Cortex of kidney (tissue), 1 donor: ENCODE measurements at places on chromosomes 5 and 9.

DNA sequence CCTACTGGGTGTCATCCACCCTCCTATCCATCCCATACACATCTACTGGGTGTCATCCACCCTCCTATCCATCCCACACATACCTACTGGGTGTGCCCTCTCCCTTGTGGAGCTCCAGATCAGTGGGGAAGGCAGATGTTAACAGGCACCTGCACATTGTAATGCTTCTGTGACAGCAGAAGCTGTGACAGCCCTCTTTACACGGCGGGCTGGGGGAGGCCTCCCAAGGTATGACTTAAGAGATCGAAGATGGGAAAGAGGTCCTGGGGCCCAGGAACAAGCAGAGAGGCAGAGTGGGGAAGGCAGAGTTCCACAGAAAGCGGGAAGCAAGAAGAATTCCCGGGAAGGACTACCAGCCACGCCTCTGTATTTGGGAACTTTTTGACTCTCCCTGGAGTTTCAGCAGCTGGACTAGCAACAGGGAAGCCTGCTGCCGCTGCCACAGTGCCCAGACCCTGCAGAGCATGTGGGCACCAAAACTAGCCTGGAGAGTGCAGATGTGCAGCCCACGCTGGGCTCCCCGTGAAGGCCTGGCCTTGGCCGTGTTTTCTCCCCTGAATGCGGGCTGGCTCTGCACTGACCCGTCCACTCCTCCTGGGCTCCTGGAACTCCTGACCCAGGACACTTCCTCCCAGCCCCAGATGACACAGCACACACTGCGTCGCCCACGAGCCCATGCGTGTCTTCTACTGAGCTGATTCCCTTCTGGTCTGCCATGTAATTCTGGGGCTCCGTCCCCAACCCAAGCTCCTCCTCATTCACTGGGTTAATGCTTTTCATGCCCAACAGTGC lies 9.3 kb downstream of the TOR1A start:
- DNase-seq: no peak

DNA sequence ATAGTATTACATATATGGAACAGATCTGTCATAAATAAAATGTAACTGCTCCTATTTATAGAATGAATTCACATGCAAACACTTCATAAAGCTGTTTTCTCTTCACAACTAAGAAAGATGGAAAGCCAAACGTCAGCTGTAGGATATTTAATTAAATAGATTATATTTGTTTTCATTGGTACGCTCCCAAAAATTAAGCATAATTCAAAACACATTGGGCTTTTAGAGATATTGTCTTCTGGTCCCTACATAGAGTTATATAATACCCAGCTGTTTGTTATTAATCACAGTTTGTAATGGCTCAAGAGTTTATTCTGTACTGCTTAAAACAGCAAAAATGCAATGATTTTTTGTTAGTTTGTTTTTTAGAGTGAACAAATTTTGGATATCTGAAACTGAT lies 61.2 kb downstream of the MRPS30 start:
- no peak for DNase-seq

DNA sequence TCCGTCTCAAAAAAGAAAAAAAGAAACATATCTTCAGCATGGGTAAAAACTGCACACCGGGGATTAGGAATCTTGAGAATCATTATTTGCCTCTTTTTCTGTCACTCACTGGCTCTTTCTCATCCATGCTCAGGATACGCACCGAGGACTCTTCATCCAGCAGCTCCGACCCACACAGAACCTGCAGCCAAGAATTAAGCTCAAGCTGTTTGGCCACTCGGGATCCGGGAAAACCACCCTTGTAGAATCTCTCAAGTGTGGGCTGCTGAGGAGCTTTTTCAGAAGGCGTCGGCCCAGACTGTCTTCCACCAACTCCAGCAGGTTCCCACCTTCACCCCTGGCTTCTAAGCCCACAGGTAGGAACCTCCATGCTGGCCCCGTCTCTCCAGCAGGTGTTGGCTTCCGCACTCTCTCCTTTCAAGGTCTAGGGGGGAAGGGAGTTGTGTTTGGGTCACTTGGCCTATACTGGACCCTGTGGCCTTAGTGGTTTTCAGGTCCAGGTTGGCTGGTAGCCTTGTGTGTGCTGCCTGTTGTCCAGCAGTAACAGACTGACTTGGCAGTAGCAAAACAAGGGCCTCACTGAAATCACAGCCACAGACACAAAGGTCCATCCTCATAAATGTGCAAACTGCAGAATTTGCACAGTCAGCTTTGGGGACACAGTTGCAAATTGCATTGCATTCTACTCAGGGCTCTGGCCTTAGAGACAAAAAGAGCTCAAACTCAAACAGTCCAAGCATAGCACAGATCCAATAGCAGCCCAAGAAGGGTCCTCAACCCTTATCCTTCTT lies 44.5 kb upstream of the CTSL start:
- no peak for DNase-seq

- no peak for DNase-seq
These were observed 247.0 kb upstream of the MEF2C start for GRCh38 chr5:89129941-89130340.

DNA sequence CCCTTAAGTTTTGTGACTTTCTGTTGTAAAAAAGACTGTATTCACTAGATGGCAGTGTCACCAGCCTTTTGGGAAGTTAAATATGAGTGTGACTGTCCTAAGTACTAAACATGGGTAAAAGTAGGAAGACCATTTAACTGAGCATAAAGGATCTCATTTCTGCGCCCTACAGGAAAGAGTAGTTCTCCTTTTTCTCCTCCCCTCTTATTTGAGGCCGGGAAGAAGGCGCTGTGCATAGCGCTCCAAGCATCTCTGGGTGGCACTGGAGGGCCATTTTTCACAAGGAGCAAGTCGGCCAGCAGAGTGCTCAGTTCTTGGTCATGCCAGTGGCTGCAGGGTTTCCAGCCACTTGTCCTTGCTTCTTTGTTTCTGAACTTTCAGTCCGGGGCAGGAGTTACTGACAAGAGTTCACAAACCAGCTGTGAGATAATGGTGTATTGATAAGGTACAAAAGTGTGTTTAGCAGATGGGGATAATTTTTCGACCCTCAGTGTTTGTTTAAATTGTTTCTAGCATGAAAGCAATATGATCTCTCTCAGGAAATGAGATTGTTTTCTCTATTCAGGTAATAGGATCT lies 227.6 kb upstream of the DMRT1 start:
- DNase-seq: no peak

DNA sequence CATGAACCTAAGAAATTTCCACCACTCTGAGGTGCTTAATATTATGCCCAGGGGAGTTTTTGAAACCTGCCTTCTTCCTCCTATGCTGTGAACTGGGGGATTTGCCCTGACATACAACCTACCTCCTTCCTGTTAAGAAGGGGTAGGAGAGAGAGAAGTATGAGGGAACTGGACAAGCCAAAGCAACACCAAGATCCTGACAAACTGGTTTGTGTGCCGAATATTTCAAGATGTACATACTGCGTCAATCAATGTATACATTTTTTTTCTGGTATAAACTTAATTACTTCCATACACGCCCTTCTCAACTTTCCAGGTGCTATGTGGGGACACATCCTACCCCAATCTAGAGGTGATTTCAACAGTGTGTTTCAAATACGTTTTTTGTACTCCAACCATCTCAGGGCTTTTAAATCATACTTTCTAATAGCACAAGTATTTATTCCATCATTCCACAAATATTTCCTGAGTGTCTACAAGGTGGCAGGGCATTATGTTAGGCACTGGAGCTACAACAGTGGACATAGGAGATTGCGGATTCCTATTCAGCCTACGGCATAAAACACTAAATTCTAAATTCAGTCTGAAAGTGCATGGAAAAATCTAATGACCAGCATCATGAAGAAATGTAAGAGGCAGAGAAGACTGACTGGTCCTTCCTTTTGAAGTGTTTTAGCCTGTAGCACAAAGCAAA lies 70.1 kb upstream of the IFNK start:
- DNase-seq: no peak

- no peak for DNase-seq
These were observed 31.3 kb downstream of the LHX6 start for GRCh38 chr9:122197426-122197825.

- DNase-seq: no peak
These were observed 141.7 kb downstream of the SYK start for GRCh38 chr9:90943341-90943740.

- DNase-seq: no peak
These were observed 58.2 kb downstream of the CHSY3 start for GRCh38 chr5:129962506-129962905.

DNA sequence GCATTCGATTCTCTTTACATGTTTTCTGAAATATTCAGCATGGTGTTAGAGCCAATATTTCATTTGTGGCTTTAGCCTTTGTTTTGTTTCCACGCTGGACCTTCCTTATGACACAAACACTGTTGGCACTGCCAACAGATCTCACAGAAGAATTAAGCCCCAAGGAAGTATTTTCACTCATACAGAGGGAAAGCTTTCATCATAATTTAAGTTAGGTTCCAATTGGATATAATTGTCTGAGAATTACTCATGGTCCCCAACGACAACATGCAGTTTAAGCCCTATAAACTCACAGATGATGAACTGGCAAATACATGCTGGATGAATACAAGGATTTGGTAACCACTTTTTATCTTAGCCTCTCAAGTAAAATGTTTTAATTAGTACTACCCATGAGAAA lies 259.5 kb downstream of the EBF1 start:
- no peak for DNase-seq

DNA sequence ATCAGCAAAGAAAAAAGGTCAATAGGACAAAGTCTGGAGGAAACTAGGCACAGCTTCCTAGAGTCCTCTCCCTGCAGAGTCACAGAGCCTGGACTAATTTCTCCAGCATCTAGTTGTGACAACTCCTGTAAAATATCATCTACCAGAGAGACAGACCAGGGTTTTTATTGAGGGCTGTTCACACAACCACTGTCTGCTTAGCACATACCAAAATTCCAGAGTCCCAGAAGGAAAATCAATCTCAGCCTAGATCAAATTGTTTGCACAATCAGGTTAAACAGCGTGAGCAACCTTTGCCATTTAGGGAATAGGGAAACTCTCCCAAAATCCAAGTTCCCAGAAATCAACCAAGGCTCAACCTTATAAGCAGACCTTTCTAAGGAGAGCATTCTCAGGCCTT lies 190.3 kb downstream of the SYK start:
- no peak for DNase-seq

- no peak for DNase-seq
These were observed 4.6 kb upstream of the CTNNA1 start for GRCh38 chr5:138748630-138749081.

DNA sequence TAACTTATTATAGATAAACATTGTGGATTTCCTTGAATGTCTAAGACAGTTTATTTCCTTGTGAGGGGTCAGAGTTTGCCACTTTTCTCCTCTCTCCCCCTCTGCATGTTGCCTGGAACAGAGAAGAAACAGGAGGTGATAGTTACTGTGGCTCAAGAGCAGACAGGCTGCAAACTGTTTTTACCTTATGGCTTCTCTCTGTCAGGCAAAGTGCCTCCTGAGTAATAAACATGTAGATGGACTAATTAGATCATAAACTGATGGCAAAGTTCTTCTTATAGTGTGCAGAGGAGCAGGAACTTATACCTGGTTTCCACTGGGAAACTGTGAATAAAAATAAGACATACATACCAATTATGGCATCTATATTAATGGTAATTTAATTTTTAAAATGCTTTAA lies 133.1 kb upstream of the CDH12 start:
- DNase-seq: no peak

GRCh38 chr5:57002959-57003485 lies 51.1 kb upstream of the MIER3 start:
- no peak for DNase-seq

- no peak for DNase-seq
These were observed 47.7 kb upstream of the ATP10B start for GRCh38 chr5:160899735-160900134.

- no peak for DNase-seq
These were observed 103.1 kb downstream of the MTREX start for GRCh38 chr5:55410845-55411244.

GRCh38 chr5:32207355-32207634 lies 33.2 kb upstream of the GOLPH3 start:
- no peak for DNase-seq

DNA sequence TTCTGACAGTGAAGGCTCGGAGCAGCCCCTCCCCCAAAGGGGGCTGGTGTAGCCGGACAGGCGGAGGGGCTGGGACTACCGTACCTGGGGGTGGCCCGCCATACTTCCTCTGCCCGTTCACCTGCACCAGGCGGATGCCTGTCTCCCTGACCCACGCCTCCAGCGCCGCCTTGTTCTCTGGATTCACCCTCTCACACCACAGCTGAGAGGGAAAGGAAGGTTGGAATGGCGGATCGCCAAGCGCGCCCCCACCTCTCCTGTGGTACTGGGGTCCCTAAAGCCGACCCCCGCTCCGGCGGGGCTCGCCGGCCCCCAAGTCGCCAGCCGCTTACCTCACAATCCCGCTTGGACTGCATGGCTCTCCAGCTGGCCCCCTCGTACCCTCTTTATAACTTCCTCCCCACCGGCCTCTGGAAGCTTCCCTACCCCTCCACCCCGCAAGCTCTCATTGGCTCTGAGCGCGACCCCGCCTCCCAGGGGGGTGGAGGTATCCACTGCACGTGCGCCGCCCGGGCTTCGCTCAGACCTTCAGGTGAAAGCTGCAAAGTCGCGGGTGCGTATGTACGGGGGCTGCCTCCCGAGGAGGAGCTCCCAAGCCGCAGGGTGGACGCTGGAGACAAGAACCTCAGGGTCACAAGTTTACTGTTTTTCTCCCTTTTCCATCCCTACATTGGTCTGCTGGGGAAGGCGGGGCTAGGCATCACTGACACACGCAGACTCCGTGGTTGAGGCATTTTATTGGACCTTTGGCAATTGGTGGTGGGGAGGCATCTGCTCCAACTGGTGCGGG lies at the start of gene DND1:
Gene DND1 (minus strand): TSS at position 390 of the 790 bp plus-strand sequence. CDS start 34 bp downstream, at position 356.
- no peak for DNase-seq

DNA sequence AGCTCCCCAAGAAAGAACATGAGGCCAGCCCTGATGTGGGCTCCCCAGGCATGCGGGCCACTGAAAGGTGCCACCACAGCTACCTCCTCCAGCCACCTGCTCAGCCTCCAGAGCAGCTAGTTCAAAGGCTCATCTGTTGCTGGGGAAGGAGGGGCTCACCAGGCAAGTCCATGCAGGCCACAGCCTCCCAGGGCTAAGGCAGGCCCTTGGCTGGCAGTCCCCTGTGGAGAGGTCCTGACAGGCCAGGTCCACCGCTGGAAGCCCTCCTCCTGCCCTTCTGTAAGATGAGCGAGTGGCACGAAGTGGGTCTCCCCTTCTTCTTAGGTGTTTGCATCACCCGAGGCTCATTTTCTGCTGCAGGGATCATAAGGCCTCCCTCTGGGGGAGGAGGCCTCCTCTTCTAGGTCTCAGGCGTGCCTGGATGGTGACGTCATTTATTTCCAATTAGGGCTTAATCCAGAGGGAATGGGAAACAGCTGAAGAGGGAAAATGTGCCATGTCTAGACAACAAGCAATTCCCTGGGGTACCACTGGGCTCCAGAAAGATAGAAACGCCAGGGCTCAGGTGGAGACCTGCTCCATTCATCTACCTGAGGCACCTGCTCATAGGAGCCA lies 91.6 kb downstream of the CFAP90 start:
- no peak for DNase-seq

DNA sequence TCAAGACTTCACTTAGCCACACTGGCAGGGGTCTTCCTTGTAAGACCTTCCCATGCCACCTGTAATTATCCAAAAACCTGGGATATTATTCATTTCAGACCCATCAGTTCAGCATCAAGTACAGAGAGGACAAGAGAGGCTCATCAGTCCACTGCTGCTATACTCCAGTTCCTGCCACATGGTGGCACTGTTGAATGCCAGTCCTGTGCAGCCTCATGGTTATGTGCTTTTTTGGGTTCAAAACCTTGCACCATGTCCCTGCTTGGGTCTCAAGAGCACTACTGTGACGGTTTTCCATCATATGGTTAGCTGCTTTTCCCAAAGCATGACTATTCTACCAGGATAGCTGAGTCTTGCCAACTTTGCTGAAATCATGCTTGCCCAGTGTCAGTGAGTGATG lies 8.5 kb downstream of the PTGS1 start:
- DNase-seq: no peak

GRCh38 chr9:133945314-133945975 lies 46.7 kb downstream of the VAV2 start:
- DNase-seq: no peak
